ENCODE measurements at places on chromosomes 6 and 20.
A peak's percentile ranks its signal among the peaks of the same experiment; 100 is the strongest.

GRCh38 chr6:37624606-37625574, 72.8 kb downstream of the MDGA1 start:
- DNase-seq: peak; percentile 19

DNA sequence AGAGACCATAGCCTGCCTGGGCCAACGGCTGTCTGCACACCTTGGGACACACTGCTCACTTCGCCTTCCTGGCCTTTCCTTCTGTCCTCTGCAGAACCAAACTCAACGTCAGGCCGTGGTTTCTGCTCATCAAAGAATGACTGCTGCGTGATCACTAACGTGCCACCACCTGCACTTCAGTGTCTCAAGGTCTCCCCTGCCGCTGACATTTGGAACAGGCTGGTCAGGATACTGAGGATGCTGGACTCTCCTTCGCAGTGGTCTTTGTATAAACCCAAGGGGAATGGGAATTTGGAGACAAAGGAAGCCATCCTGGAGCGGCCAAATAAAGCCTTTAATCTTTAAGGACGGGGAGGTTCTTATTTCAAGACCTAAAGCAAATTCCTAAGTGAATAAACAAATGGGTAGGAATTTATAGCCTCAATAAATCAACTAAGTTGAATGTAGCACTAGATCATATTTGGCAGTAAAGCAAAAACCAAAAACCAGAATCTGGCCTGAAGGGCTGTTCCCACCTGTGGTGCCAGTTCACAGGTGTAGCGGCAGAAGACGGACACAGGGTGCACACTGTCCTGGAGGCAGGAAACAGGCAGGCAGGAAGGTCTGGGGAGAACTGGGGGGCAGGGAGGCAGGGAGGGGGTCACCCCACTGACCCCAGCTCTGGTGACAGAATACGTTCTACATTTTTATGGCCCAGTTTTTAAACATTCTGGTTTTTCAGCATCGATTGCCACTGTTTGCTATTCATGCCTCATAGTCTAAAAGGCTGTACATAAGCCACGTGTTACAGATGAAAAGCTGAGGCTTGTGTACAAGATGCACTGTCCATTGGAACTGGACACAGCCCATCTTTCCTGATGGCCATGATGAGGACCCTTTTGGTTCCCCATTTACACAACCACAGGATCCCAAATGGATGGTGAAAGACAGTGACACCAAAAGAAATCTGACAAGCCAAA, 36.6 kb downstream of the ABHD12 start:
- no peak for DNase-seq

DNA sequence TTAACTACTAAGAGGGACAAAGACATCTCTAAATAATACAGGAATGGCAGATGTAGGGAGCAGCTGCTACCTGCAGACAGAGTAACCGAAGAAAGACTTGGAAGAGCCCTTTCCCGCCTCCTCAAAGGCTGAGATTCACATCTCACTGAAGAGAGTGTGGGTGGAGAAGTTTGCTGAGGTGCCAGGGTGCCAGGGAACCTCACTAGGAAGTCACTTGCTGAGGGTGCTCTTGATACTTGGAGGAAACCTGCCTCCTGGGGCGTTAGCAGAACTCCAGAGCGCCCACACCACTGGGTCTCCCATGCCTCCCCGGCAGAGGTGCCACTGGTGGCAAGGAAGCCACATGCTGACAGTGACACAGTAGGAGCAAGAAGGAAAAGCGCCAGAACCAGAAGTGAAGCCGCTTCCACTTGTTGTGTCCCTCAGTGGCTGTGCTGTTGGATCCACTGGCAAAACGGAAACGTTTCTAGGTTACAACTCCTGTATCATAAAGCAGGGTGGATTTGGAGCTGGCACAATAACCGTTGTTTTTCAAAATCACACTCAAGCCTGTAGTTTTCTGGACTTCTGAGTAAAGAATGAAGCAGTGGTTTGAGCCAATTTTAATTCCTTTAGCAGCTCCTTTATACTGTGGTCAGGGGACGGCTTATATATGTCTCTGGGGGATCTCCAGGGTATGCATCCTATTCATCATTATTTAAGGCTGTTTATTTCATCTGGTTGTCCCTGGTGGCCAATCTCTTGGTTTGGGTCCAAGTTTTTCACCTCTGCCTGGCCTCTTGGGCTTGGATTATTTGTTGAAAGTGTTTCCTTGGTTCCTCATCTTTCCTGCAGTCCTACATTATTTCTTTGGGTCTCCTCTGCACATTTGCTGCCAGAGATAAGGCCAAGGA, 64.5 kb downstream of the CDC5L start:
- no peak for DNase-seq

DNA sequence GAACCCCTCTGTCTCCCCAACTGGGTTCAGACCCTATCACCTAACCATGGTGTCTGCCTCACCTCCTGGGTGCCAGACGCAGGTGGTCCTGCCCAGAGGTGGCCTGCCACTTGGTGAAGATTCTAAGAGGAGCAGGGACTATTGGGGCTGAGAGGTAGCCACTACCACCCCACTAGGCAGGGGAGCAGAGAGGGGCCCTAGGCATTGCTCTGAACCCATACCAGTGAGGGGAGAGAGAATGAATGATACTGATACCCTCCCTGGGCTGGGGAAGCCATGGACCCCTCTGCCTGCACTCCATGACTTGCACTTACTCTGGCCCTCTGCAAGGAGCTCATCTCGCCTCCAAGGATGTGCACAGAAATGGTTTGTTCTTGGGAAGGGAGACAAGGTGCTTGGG, 31.7 kb upstream of the SPDEF start:
- DNase-seq: no peak

GRCh38 chr6:162056745-162057144, 670.8 kb downstream of the PRKN start:
- DNase-seq: no peak

DNA sequence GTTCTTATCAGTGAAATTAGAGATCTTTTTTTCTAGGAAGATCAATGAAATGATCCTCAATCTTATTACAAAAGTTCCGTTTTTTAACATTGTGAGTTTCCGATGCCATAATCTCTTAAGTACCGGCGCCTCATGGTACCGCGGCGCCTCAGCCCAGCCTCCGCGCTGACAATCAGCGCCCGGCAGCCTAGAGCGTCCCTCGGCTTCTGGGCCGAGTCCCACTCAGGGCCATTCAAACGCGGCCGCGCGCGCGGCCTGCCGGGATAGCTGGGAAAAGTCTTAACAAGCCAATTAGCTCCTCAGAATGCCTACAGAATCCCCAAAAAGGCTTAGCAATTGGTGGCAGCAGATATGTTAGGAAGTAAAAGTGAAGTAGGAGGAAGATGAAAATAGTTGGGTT, 204.8 kb downstream of the ADGB start:
- DNase-seq: no peak

GRCh38 chr20:11676630-11677287, 240.9 kb upstream of the BTBD3 start:
- DNase-seq: peak; percentile 72

DNA sequence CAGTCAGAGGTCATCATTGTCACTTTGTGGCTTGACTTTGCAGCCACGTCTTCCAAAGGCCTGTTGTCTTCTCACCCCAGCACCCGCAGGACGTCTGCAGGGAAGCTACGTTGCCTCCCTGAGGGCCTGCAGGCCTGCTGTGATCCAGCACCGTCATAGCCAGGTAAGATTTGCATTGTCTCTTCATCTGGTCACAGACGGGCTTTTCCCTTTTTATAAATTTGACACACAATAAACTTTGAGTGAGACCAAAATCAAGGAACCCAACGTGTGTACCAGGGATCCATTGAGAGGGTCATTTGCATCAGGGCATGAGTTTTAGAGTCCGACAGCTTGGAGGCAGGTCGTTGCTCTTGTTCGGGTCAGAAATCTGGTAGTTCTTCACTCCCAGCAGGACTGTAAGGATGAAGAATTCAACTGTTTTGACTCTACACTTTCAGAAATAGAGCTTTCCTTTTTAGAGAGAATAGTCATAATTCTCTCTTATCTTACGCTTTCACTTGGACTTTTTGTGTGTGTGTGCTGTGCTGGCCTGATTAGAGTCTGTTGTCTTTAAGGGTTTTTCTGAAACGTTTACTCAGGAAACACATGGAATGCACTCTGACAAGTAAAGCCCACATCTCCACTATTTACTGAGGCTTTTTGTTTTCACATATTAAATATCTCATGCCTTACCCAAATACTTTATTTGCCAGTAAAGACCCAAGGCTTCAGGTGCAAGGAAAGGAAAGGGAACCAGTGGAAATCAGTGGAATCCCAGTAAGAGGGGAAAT, 177.2 kb upstream of the TAB2 start:
- DNase-seq: no peak

GRCh38 chr6:129370268-129370916, 339.6 kb downstream of the ARHGAP18 start:
- peak; percentile 37 for DNase-seq

DNA sequence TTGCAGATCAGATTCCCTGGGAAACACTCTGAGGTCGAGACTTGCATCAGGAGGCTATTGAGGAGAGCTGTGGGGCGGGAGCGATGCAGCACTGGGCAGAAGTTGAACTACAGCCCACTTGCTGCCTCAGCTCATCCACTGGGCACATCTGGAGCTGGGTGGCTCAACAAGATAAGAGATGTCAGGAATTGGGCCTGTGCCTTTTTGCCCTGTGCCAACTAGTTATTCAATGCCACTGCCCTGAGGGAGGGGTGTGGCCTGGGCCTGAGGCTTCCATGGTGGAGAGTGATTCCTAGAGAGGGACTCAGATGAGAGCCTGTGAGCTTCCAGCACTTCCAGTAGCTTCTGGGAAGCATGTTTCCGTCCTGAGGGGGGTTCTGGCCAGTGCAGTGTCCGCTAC, 32.7 kb downstream of the BRPF3 start:
- no peak for DNase-seq

DNA sequence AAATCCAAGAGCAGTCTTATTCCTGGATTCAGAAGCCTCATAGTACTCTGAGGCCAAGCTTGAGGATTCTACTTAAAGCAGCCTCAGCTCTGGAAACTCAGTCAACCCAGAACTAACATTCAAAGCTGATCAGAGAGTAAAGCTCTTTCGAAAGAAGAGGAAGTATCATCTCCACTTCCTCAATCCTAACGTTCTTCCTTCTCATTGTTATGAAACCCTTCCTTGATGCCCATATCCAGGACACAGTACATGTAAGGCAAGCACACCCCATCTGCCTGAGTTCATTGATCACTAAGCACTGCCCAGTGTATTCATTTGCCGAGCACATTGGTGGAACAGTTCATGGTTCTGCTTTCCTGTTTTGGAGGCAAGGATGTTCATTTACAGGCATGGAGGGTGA, at the start of gene IPCEF1:
Gene IPCEF1 (minus strand): TSS at position 114 of the 400 bp plus-strand sequence. CDS start 90,856 bp downstream, outside the sequence.
- no peak for DNase-seq

DNA sequence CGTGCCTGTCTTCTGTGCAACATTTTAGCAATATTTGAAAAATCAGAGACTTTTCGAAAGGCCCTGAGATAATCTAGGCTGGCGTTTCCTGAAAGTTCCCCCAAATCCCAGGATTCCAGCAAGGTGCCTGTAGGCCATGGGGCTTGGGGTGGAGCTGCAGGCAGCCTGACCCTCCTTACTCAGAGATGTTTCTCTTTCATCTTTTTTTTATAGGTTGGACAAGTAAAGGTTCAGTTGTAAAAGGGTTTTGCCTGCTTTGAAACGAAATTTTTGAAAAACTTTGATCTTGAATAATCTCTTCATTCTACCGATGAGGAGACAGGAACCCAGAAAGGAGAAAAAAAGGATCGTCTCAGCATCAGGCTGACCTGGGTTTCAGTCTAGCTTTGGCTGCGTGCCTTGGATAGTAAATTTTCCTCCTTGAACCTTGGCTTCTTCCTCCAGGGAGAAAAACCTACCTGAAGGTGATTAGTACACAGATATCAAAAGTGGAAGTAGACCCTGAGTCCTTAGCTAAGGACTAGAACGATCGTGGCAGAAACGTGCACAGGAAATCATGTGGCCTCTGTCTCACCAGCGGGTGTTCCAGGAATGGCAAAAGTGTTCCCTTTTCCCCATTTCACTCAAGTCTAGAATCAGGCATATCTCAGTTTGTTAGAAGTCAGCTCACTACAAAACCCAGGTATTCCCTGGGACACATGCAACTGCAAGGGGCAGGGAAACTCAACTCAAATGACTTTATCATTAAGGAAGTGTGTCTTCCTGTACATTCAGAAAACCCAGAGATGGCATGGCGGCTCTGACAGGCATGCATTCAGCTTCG, 128.2 kb upstream of the PTPN1 start:
- no peak for DNase-seq

DNA sequence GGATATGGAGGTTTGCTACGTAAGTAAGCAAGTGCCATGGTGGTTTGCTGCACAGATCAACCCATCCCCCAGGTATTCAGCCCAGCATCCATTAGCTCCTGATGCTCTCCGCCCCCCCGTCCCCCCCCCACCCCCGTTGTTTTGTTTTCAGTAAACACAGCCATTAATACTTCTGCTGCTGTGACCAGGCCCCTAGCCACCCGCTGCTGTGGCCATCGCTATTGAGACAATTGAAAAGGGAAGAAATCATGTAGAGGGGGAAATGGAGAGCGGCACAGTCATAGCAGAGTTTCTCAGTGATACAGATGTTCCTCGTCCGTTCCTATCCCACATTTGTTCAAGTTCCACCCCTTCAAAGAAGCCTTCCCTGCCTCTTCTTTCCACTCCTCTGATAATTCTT, 24.9 kb downstream of the SLC35D3 start:
- no peak for DNase-seq

GRCh38 chr20:11432407-11432806, 485.3 kb upstream of the BTBD3 start:
- no peak for DNase-seq

DNA sequence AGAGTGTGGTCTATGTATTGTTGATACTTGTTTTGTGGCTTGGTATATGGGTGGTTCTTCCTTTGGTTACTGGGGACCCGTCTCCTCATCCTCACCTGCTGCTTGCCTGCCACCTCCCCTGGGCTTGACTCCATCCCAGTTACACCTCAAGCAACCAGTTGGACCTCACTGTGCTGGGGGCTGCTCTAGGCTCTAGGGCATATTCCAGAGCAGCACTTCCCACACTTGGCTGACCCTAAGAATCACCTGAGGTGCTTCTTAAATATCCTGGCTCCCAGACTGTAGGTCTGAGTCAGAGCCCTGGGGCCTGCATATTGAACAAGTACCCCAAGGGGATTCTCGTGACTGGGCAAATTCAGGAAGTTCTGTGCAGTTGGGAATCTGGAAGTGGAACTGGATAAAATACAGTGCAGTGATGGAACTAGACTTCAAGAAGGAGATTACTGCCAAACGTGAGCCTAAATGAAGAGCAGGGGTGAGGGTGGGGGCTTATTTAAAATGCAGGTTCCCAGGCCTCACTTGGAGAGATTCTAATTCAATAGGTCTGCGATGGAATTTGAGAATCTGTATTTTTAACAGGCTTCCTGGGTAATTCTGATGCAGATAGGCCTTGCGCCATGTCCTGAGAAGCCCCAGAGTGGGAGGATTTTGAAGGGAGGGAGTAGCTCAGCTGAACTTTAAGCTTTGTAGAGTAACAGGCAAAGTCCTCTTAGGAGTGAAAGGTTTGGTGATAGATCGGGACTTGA, 7.6 kb downstream of the SPATS1 start:
- DNase-seq: no peak

DNA sequence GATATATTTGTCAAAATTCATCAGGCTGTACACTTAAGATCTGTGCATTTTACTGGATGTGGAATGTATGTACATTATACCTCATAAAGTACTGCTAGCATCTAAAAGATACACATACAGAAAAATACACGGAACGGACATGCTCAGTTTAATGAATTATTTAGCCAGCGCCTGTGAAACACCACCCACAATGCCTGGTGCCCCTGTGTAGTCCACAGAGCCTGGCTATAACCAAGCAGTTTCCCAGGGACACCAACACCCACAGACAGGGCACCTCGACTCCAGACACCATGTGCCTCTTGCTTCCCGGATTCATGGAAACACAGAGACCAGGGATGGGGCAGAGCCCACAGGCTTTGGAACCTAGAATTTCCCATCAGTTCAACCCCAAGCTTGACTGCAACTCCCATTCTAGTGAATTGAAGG, 17.4 kb upstream of the ARMC12 start:
- no peak for DNase-seq

- no peak for DNase-seq
Measured at GRCh38 chr6:160919723-160920440, 71.7 kb upstream of the MAP3K4 start.
